ENCODE measurements at places on chromosomes 16 and 17. TPM values are rescaled to one million over a fixed set of nuclear protein-coding genes. Genes with fewer than 3 reads are reported as not detected.

ACSM5 gene
- 0.79 TPM for total RNA-seq

DNA sequence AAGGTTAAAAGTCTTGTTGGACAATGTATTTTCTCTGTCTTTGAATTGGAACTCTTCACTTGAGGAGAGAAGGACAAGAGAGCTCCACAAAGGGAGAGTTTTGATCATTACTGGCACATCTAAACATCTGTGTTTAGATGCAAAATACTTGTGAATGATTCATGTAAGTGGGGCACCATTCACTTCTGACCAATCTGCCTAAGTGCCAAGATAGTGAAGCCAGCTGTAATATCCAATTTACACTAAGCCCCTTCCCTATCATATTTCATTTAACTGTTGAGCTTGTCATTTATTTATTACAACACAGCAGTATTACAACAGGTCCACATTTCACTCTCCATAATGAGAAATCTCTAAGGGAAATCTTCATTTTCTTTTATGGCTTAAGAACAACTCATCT, 832.3 kb upstream of the GOT2 start:
- DNase-seq, result no peak

DNA sequence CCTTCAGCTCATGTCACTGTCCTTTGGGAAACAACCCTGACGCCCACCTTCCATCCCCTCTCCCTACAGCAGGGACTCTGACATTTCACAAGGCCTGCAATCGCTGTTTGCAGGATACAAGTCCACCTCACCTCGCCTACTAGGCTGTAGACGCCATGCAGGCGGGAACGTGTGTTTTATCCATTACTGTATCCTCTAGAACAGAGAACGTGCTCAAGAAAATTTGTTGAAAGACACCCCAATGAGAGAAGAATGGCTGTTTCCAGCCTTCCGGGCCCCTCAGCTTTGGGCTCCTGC, 1.5 kb upstream of the TTYH2 start:
- no peak for DNase-seq

GRCh38 chr17:16953347-16953746, 18.6 kb downstream of the TNFRSF13B start:
- DNase-seq, result no peak

DNA sequence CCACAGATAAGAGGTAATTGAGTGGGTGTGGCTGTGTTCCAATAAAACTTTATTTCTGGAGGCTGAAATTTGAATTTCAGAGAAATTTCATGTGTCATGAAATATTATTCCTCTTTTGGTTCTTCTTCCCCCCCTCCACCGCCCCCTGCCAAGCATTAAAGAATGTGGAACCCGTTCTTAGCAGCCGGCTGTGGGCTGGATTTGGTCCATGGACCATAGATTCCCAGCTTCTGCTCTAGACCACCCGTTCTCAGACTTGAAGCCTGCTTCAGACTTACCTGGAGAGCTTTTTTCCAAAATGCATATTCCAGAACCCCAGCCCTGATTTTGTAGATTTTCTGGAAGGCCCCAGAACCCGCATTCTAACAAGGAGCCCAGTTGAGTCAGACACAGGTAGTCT, 15.1 kb upstream of the LASP1NB start:
- no peak for DNase-seq

Measured in skin of body (tissue), 3 donors.